Thyroid gland (tissue), 4 donors: ENCODE measurements at places on chromosomes 16 and 17. TPM values are rescaled to one million over a fixed set of nuclear protein-coding genes. Genes with fewer than 3 reads are reported as not detected.
A peak's percentile ranks its signal among the peaks of the same experiment; 100 is the strongest.

ATP2A3 gene
- 7.0 TPM for total RNA-seq

TMEM88 gene
- 39.5 TPM for total RNA-seq

DOK4 gene
- 27.3 TPM for total RNA-seq

SULT1A1 gene
- 162 TPM for total RNA-seq

CX3CL1 gene
- total RNA-seq: 11.6 TPM

RNF222 gene
- total RNA-seq: not detected

C16orf96 gene
- 0.44 TPM for total RNA-seq

GRCh38 chr16:2026461-2027023, at the start of gene NHERF2:
NHERF2 (plus strand) TSS chr16:2026902; CDS start chr16:2027006, 104 bp downstream.
- no peaks in the 10 kb centered on the region for H3K27me3 ChIP-seq
- peak; percentile 46 for DNase-seq
- peak within 1 kb of the TSS; percentile 61 for H3K27ac ChIP-seq
- peaks cover 11% of the 10 kb centered on the region for H3K4me1 ChIP-seq
- no peaks in the 10 kb centered on the region for H3K36me3 ChIP-seq

GRCh38 chr17:63832014-63832413, 4.6 kb upstream of the FTSJ3 start:
- H3K27ac ChIP-seq: no peak overlapping the region
- peaks cover 25% of the 10 kb centered on the region for H3K4me1 ChIP-seq
- H3K4me3 ChIP-seq: no peak overlapping the region

DNA sequence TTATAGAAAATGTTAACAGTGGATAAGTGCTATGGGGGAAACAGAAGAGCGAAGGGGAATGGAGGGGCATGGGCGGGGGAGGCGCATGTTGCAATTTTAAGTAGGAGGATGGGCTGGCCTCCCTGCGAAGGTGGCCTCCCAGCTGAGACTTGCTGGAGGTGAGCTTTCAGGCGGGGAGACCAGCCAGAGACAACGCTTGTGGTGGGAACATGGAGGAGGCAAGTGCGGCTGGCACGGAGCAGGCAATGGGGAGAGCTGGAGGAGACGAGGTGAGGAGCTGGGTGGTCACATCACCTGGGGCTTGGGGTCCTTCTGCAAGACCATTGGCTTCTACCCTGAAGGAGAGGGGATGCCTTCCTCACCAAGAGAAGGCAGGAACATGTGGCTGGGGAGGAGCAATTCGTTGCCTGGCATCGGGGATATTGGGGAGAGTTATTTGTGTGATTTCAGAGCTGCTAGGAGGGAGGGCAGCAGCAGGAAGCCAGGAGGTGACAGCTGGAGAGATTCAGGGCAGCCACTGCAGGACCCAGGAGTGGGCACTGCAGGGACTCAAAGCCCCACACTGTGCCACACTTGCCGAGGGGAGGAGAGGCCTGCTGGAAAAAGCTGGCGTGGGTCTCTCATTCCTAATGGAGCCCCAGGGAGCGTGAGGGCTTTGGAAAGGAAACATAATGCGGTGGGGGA, 34.4 kb downstream of the PMFBP1 start:
- H3K4me1 ChIP-seq: no peaks in the 10 kb centered on the region
- H3K27me3 ChIP-seq: no peaks in the 10 kb centered on the region
- H3K27ac ChIP-seq: no peak overlapping the region
- no peak overlapping the region for H3K4me3 ChIP-seq
- no peak for DNase-seq

DNA sequence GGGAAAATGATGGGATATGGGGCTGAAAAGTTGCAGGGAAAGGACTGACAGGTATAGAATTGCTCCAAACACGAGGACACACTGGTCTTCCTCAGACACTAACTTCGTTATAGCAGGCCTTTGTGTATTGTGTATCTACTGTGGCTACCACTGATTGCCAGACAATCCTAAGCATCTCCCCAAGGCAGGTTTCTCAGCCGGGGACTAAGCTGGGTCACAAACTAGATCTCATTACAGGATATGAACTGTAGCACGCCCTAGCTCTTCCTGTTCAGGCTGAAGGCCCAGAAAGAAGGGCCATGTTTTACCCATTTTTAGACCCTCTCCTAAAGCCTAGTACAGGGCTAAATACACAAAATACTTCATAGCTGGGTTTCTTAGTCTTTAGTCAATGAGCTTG, 5.1 kb upstream of the RANGRF start:
- no peak for DNase-seq
- H3K4me3 ChIP-seq: no peak overlapping the region
- peaks cover 29% of the 10 kb centered on the region for H3K4me1 ChIP-seq
- H3K27me3 ChIP-seq: no peaks in the 10 kb centered on the region
- no peak overlapping the region for H3K27ac ChIP-seq

GRCh38 chr16:23827057-23827456, 8.7 kb upstream of the PRKCB start:
- H3K4me1 ChIP-seq: peaks cover 6% of the 10 kb centered on the region
- no peak for DNase-seq
- no peak overlapping the region for H3K4me3 ChIP-seq
- H3K27me3 ChIP-seq: no peaks in the 10 kb centered on the region

- no peak for DNase-seq
- H3K36me3 ChIP-seq: no peaks in the 10 kb centered on the region
- no peak overlapping the region for H3K27ac ChIP-seq
- peaks cover 8% of the 10 kb centered on the region for H3K4me1 ChIP-seq
Observed at GRCh38 chr17:14359163-14360020, 58.5 kb downstream of the HS3ST3B1 start.

DNA sequence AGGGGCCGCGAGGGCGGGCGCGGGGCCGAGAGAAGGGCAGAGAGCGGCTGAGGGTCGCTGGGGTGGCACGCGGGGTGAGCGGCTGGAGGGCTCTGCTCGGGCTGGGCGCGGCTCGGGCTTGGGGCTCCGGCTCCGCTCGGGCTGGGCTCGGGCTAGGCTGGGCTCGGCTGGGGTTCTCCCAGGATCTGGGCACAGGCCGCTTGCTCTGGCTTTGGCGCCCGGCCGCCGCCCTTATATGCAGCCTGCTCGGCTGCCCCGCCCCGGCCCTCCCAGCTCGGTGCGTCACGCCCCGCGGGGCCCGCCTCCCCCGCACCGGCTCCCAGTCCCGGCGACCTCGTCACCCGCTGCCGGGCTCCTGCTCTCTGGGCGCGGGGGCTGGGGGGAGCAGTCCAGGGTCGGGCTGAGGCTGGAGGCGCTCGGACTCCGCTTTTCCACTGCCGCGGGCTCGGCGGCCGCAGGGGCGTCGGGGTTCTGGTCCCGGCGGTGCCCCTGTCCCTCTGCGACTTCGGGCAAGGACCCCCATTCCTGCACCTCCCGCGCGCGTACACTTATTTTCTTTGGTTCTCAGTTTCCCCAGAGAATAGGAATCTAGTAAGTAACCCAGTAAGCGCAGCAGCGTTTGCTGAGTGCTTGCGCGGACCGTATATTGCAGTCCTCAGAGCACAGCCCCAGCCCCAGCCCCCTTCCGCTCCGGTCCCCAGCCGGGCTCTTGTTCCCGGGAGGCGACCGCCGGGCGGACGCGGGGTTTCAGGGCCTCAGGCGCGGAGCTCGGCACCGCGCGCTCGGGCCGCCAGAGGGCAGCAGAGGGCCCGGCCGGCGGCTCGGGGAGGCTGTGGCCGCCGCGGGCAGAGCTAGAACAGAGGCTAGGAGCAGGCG, at the start of gene RASD1:
TSS of gene RASD1 (minus strand) at position 207 of the 876 bp plus-strand sequence. CDS start 214 bp downstream, outside the sequence.
- H3K27ac ChIP-seq: peak within 1 kb of the TSS; percentile 94
- H3K4me1 ChIP-seq: peaks cover 18% of the 10 kb centered on the region
- DNase-seq: peak; percentile 91
- H3K36me3 ChIP-seq: peaks cover 18% of the 10 kb centered on the region
- H3K27me3 ChIP-seq: no peaks in the 10 kb centered on the region

GRCh38 chr17:35052241-35052610, 11.3 kb downstream of the RFFL start:
- H3K4me1 ChIP-seq: peaks cover 59% of the 10 kb centered on the region
- DNase-seq: no peak
- no peaks in the 10 kb centered on the region for H3K27me3 ChIP-seq

GRCh38 chr16:80804526-80805383, at the start of gene CDYL2:
CDYL2 (minus strand) TSS chr16:80804598; CDS start chr16:80804173, 425 bp downstream.
- H3K36me3 ChIP-seq: no peaks in the 10 kb centered on the region
- no peaks in the 10 kb centered on the region for H3K27me3 ChIP-seq
- H3K27ac ChIP-seq: no peak within 1 kb of the TSS
- DNase-seq: peak; percentile 36

- no peaks in the 10 kb centered on the region for H3K36me3 ChIP-seq
- H3K4me1 ChIP-seq: peaks cover 19% of the 10 kb centered on the region
- peak; percentile 71 for DNase-seq
- no peaks in the 10 kb centered on the region for H3K27me3 ChIP-seq
Observed at GRCh38 chr16:17277981-17278381, 192.8 kb downstream of the XYLT1 start.

GRCh38 chr16:70743791-70744190, 57.2 kb downstream of the VAC14 start:
- H3K27me3 ChIP-seq: no peaks in the 10 kb centered on the region
- peaks cover 56% of the 10 kb centered on the region for H3K4me1 ChIP-seq
- no peak overlapping the region for H3K4me3 ChIP-seq
- no peak overlapping the region for H3K27ac ChIP-seq
- H3K36me3 ChIP-seq: no peaks in the 10 kb centered on the region

DNA sequence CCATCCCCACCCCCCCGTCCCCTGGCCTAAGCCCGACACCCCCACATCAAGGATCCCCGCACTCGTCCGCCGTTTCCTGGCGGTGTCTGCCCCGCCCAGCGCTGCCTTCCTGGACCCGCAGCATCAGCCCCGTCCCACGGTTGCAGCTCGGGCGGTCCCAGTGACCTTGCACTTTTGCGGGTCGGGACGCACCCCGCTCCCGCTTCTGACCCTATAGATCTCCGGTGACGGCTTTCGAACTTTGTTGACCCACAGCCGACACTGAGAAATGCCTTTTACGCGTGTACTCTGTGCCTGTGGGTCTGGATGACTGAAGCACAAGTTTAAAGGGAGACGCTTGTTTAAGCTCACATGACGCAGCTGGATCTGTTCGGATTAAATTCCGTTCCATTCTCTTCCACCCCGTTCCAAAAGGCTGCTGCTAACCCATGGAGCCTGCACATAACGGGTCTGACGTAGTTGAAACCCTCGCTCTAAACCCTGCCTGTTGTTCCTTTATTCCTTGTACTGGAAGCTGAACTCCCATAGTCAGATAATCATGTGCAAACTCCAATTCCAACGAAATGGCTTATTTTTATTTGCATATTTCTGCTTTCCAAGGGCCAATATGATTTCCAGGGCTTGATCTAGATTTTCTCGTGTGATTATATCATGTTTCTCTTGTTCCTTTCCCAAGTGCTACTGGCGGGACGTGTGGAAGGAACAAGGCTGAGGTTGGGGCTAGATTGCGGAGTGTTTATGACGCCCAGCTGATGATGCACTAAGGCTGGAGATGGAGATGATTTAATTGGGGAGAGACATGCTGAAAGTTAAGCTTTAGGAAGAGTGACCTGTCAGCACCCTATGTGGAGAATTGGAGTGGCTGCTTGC, 834 bp downstream of the FLYWCH1 start:
- H3K4me3 ChIP-seq: peak overlapping the region; percentile 92
- peaks cover 6% of the 10 kb centered on the region for H3K4me1 ChIP-seq
- H3K36me3 ChIP-seq: peaks cover 5% of the 10 kb centered on the region
- H3K27me3 ChIP-seq: no peaks in the 10 kb centered on the region
- peak; percentile 28 for DNase-seq
- H3K27ac ChIP-seq: peak overlapping the region; percentile 89

GRCh38 chr16:50316102-50316847, 49.9 kb downstream of the ADCY7 start:
- no peak for DNase-seq
- no peak overlapping the region for H3K4me3 ChIP-seq
- H3K27ac ChIP-seq: no peak overlapping the region
- H3K27me3 ChIP-seq: no peaks in the 10 kb centered on the region
- H3K36me3 ChIP-seq: peaks cover 54% of the 10 kb centered on the region

GRCh38 chr17:28618464-28618863, 4.5 kb upstream of the RSKR start:
- no peak for DNase-seq
- H3K36me3 ChIP-seq: peaks cover 92% of the 10 kb centered on the region
- no peaks in the 10 kb centered on the region for H3K27me3 ChIP-seq
- no peaks in the 10 kb centered on the region for H3K4me1 ChIP-seq
- H3K4me3 ChIP-seq: no peak overlapping the region

DNA sequence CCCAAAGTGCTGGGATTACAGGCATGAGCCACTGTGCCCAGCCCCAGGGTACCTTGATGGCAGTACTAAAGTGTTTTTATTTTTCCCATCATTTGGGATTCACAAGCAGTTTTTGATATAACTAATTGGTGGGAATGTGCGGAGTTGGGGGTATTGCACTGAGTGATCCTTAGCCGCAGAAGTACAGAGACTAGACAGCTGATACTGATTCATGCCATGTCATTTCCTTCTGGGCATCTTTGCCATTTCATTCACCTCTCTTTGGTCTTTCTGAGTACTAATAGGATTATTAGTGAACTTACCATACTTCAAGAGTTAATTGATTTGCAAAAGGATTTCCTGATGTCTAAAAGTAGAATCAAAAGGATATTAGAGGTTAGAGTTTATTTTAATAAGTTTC, 9.7 kb downstream of the NMT1 start:
- H3K4me1 ChIP-seq: peaks cover 29% of the 10 kb centered on the region
- no peaks in the 10 kb centered on the region for H3K27me3 ChIP-seq
- peaks cover 5% of the 10 kb centered on the region for H3K36me3 ChIP-seq
- peak overlapping the region; percentile 29 for H3K27ac ChIP-seq
- DNase-seq: no peak

DNA sequence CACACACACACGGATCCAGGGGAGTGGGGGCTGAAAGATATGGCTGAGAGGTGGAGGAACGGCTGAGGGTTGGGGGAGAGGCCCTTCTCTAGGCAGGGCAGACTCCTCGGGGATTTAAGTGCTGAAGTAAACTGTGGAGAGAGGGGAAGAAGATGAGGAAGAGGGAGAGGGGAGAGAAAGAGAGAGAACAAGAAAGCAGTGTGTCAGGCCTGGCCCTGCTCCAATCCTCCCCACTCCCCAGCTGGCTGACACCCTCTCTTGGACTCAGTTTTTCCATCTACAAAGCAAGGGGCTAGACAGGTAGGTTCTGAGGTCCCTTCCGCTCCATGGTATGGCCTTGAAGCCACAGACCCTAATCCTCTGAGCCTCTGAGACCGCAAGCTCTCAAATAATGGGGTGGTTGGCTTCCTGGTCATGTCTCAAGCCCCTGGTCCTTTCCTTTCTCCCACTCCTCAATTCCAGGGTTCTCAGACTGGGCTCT, 2.0 kb downstream of the VAMP2 start:
- no peaks in the 10 kb centered on the region for H3K27me3 ChIP-seq
- DNase-seq: no peak
- H3K36me3 ChIP-seq: no peaks in the 10 kb centered on the region
- peaks cover 64% of the 10 kb centered on the region for H3K4me1 ChIP-seq
- peak overlapping the region; percentile 34 for H3K27ac ChIP-seq
- H3K4me3 ChIP-seq: no peak overlapping the region

GRCh38 chr17:67362173-67362572, 4.2 kb downstream of the PSMD12 start:
- DNase-seq: no peak
- H3K4me3 ChIP-seq: no peak overlapping the region
- H3K36me3 ChIP-seq: no peaks in the 10 kb centered on the region
- H3K27ac ChIP-seq: no peak overlapping the region

GRCh38 chr17:73030501-73030921, 62.0 kb downstream of the SLC39A11 start:
- DNase-seq: no peak
- no peak overlapping the region for H3K27ac ChIP-seq
- no peak overlapping the region for H3K4me3 ChIP-seq
- H3K27me3 ChIP-seq: no peaks in the 10 kb centered on the region
- peaks cover 6% of the 10 kb centered on the region for H3K4me1 ChIP-seq
